ENCODE measurements at places on chromosomes 2 and 18.

GRCh38 chr2:9705196-9705595, 74.4 kb upstream of the YWHAQ start:
- peak overlapping the region; percentile 14 for H3K27ac ChIP-seq
- H3K36me3 ChIP-seq: peaks cover 8% of the 10 kb centered on the region
- DNase-seq: no peak
- H3K4me1 ChIP-seq: peaks cover 55% of the 10 kb centered on the region

- no peaks in the 10 kb centered on the region for H3K27me3 ChIP-seq
- H3K36me3 ChIP-seq: peaks cover under 1% of the 10 kb centered on the region
- H3K4me1 ChIP-seq: peaks cover 88% of the 10 kb centered on the region
- no peak overlapping the region for H3K27ac ChIP-seq
- DNase-seq: no peak
- H3K4me3 ChIP-seq: no peak overlapping the region
These were observed 46.1 kb upstream of the CYTIP start for GRCh38 chr2:157489983-157490382.

DNA sequence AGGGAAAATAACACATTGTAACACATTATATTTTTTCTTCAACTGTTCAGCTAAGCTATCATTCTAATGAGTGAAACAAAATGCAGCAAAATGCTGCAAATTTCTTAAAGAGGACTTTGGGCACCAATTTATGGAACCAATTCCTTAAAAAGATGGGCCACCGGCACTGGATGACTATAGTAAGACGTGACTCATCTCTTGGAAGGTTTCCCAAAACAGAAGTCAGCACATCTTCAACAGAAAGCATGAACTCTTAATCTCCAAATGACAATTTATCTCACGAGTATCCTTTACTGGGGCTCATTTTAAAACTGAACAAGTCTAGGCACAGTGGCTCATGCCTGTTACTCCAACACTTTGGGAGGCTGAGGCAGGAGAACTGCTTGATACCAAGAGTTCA, 213.4 kb downstream of the CDH20 start:
- no peak for DNase-seq
- H3K4me1 ChIP-seq: no peaks in the 10 kb centered on the region
- no peak overlapping the region for H3K4me3 ChIP-seq
- no peaks in the 10 kb centered on the region for H3K36me3 ChIP-seq

- H3K36me3 ChIP-seq: no peaks in the 10 kb centered on the region
- H3K4me3 ChIP-seq: no peak overlapping the region
- no peaks in the 10 kb centered on the region for H3K4me1 ChIP-seq
- no peaks in the 10 kb centered on the region for H3K27me3 ChIP-seq
- peak; percentile 21 for DNase-seq
- no peak overlapping the region for H3K27ac ChIP-seq
These were observed 476.3 kb upstream of the VWC2L start for GRCh38 chr2:213934560-213934959.

- H3K4me3 ChIP-seq: no peak overlapping the region
- H3K36me3 ChIP-seq: no peaks in the 10 kb centered on the region
- no peaks in the 10 kb centered on the region for H3K27me3 ChIP-seq
- H3K27ac ChIP-seq: no peak overlapping the region
- no peak for DNase-seq
These were observed 195.4 kb downstream of the SPP2 start for GRCh38 chr2:234245945-234246344.

GRCh38 chr18:57122936-57123510, 23.9 kb upstream of the BOD1L2 start:
- peaks cover 30% of the 10 kb centered on the region for H3K27me3 ChIP-seq
- DNase-seq: no peak
- no peaks in the 10 kb centered on the region for H3K36me3 ChIP-seq
- no peak overlapping the region for H3K4me3 ChIP-seq

- no peaks in the 10 kb centered on the region for H3K36me3 ChIP-seq
- H3K27ac ChIP-seq: no peak overlapping the region
- H3K4me3 ChIP-seq: no peak overlapping the region
- no peaks in the 10 kb centered on the region for H3K27me3 ChIP-seq
- H3K4me1 ChIP-seq: no peaks in the 10 kb centered on the region
These were observed 2082.3 kb upstream of the CELF4 start for GRCh38 chr18:39647627-39648534.

DNA sequence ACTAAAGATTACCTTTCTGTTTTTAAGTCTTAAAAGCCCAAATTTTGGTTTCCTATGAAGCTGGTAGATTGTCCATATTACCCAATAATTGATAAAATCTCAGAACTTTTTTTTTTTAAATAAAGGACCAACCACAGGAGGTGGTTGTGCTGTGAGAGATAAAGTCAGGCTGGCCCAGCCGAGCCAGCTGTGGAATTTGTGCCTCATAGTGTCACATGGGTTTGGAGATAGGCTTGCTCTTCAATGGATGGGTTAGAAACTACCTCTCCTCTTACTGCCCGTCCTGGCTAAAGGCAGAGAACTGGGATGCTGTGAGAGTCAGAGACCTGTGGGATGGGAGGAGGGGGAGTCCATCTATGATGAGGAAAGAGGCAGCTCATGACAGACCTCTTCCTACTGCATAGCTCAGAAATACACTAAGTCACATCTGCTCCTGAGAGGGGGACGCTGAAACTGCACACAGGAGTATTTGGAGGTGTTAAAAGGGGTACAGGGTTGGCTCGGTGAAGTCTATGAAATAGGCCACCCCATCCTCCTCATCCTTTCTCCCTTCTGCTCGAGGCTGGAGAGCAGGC, 99.7 kb upstream of the MGAT4A start:
- H3K36me3 ChIP-seq: no peaks in the 10 kb centered on the region
- H3K4me3 ChIP-seq: no peak overlapping the region
- peaks cover 72% of the 10 kb centered on the region for H3K4me1 ChIP-seq
- no peak for DNase-seq
- H3K27ac ChIP-seq: no peak overlapping the region

GRCh38 chr2:105882341-105882740, 137.6 kb downstream of the NCK2 start:
- peaks cover 59% of the 10 kb centered on the region for H3K4me1 ChIP-seq
- H3K27me3 ChIP-seq: no peaks in the 10 kb centered on the region
- peaks cover 90% of the 10 kb centered on the region for H3K36me3 ChIP-seq

GRCh38 chr2:71667256-71668182, 214.2 kb downstream of the DYSF start:
- H3K4me1 ChIP-seq: no peaks in the 10 kb centered on the region
- H3K27me3 ChIP-seq: no peaks in the 10 kb centered on the region
- no peak overlapping the region for H3K27ac ChIP-seq
- no peak for DNase-seq

DNA sequence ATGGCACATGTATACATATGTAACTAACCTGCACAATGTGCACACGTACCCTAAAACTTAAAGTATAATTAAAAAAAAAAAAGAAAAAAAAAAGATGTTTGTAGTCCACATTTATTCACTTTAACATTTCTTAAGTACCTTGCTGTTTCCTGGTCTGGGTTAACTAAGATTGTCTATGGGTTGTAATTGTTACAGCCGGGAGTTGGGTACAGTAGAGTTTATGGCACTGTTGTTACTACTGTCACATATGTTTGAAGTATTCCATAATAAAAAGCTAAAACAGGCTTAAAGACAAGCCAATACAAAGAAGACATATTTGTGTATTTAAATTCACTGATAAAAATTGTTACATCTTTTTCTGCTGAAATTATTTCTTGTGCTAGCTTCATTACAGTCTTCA, 36.2 kb downstream of the GCC2 start:
- H3K36me3 ChIP-seq: peaks cover 48% of the 10 kb centered on the region
- no peaks in the 10 kb centered on the region for H3K4me1 ChIP-seq
- no peak overlapping the region for H3K27ac ChIP-seq
- H3K27me3 ChIP-seq: no peaks in the 10 kb centered on the region

DNA sequence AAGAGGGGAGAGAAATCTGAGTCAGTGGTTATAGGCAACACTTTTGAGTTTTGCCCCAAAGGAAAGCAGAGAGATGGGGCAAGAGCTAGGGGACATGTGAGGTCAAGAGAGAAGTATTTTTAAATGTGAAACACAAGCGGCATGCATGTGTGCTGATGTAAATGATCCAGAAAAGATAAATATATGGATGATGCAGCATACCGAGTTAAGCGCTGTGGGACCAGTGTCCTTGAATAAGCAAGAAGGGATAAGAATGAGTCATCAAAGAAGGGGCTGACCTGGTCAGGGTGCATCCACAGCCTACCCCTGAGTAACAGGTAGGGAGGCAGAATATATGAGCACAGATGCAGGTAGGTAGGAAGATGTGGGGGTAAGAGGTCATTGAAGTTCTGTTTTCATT, 180.9 kb downstream of the TRABD2A start:
- H3K4me3 ChIP-seq: no peak overlapping the region
- H3K27ac ChIP-seq: no peak overlapping the region
- H3K4me1 ChIP-seq: peaks cover 3% of the 10 kb centered on the region
- H3K36me3 ChIP-seq: peaks cover 11% of the 10 kb centered on the region

- no peaks in the 10 kb centered on the region for H3K27me3 ChIP-seq
- peaks cover 19% of the 10 kb centered on the region for H3K36me3 ChIP-seq
- no peak for DNase-seq
- H3K27ac ChIP-seq: no peak overlapping the region
- no peak overlapping the region for H3K4me3 ChIP-seq
These were observed 52.6 kb downstream of the CXCR4 start for GRCh38 chr2:136065384-136065783.

- peaks cover 43% of the 10 kb centered on the region for H3K4me1 ChIP-seq
- H3K27ac ChIP-seq: peak within 1 kb of the TSS; percentile 95
- H3K27me3 ChIP-seq: no peaks in the 10 kb centered on the region
- H3K36me3 ChIP-seq: peaks cover 18% of the 10 kb centered on the region
- peak within 1 kb of the TSS; percentile 91 for H3K4me3 ChIP-seq
These were observed at the start of gene ASB1 for GRCh38 chr2:238426568-238427434. Gene ASB1, plus strand, starts transcription at chr2:238426927. Its CDS starts 144 bp downstream, at chr2:238427071.

DNA sequence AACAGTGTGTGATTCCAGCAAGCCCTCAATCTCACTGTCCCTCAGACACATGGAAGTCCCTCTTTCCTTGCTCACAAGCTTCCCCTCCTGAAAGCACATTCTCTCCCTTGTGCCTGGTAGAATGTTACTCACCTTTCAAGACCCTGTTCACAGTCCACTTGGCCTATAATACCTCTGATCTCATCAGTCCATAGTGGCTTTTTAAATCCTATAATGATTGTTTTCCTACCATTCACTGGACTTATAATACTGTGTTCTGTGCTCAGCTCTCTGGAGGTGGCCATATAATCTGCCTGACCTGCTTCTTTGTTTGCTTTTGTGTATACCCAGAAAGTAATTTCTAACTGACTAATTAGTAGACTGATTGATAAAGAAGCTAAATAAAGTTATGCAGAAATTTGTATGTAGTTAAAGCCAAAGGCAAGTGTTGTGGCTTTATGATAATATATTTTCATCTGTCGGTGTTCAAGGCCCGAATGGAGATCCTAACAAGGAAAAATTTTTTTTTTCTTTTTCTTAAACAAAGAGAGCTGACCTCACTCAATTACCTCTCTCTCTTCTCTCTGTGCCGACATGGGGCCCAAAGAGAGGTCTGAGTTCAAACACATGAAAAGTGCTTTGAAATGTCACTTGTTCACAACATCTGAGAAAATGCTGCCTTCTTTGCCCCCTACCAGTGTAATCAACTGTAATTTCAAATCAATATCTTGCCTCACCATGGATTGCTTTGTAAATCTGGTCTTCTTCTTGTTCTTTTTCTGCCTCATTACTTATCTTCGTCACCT, 1033.0 kb upstream of the PIK3C3 start:
- H3K4me1 ChIP-seq: no peaks in the 10 kb centered on the region
- no peak overlapping the region for H3K27ac ChIP-seq
- no peaks in the 10 kb centered on the region for H3K27me3 ChIP-seq
- H3K4me3 ChIP-seq: no peak overlapping the region
- H3K36me3 ChIP-seq: no peaks in the 10 kb centered on the region

- no peak overlapping the region for H3K4me3 ChIP-seq
- no peaks in the 10 kb centered on the region for H3K4me1 ChIP-seq
- H3K27me3 ChIP-seq: no peaks in the 10 kb centered on the region
- H3K27ac ChIP-seq: no peak overlapping the region
- DNase-seq: no peak
These were observed 425.1 kb downstream of the NRXN1 start for GRCh38 chr2:50606860-50607259.

- H3K27me3 ChIP-seq: no peaks in the 10 kb centered on the region
- DNase-seq: no peak
- peaks cover 20% of the 10 kb centered on the region for H3K4me1 ChIP-seq
- no peak overlapping the region for H3K27ac ChIP-seq
- no peak overlapping the region for H3K4me3 ChIP-seq
These were observed 15.4 kb downstream of the PTPN4 start for GRCh38 chr2:119775102-119775501.

GRCh38 chr2:102033031-102033749, 41.4 kb downstream of the IL1R2 start:
- H3K36me3 ChIP-seq: peaks cover 11% of the 10 kb centered on the region
- H3K4me3 ChIP-seq: no peak overlapping the region
- peak overlapping the region; percentile 82 for H3K27ac ChIP-seq
- peak; percentile 35 for DNase-seq
- peaks cover 35% of the 10 kb centered on the region for H3K4me1 ChIP-seq

DNA sequence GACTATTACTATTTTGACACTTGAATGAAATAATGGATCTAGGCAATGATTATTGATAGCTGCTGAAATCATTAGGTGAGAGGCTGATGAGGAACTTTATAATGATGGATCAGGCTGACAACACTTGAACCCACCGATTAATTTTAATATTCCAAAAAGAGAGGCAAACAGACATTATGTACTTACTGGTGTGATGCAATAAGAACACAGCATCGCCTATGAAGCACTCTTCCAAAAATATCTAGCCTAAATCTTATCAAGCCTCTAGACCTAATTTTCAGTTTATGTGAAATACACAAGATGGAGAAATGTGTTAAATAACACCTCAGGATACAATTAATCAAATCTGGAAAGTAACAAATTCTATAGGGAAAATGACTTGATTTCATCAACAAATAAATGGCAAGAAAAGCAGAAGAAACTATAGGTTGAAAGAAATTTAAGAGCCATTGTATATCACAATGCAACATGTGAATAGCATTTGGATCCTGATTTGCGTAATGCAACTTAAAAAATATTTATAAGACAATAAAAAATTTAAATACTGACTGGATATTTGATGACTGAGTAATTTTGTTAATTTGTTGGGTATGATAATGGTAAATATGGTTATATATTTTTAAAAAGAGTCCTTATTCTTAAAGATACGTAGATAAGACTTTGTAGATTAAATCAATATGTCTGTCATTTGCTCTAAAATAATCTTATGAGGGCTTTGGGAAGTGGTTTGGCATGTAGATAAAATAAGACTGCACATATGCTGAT, 17.2 kb upstream of the SSB start:
- no peak overlapping the region for H3K27ac ChIP-seq
- H3K36me3 ChIP-seq: no peaks in the 10 kb centered on the region

- H3K27me3 ChIP-seq: no peaks in the 10 kb centered on the region
- DNase-seq: no peak
- no peak overlapping the region for H3K4me3 ChIP-seq
- H3K27ac ChIP-seq: no peak overlapping the region
These were observed 102.0 kb downstream of the CHN1 start for GRCh38 chr2:174903264-174903556.

DNA sequence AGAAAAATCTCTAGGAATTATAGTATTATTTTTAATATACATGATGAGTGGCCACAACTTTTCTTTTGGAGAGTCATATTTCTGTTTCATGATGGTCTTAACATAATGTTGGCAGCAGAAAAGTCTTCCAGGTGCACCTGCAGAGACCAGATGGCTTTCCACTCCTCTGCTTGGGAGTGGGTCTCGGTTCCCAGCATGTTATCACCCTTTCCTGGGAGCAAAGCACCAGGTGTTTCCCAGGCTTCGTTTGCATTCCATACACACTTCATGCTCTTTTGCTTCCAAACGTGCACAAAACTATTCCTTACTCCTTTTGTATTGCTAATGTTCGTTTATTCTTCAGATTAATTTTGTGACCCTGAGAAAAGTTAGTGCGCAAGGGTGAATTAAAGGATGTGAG, 305.2 kb downstream of the CDH2 start:
- no peaks in the 10 kb centered on the region for H3K27me3 ChIP-seq
- no peaks in the 10 kb centered on the region for H3K4me1 ChIP-seq
- no peak for DNase-seq
- H3K4me3 ChIP-seq: no peak overlapping the region
- no peak overlapping the region for H3K27ac ChIP-seq
